ENCODE measurements at places on chromosomes 6 and 20. TPM values are rescaled to one million over a fixed set of nuclear protein-coding genes. Genes with fewer than 3 reads are reported as not detected.

- no peak for DNase-seq
Measured at GRCh38 chr6:75273009-75273408, 11.6 kb downstream of the TMEM30A start.

GRCh38 chr6:138307352-138307751 is 70.4 kb upstream of the SMIM28 start:
- no peak for DNase-seq

DNA sequence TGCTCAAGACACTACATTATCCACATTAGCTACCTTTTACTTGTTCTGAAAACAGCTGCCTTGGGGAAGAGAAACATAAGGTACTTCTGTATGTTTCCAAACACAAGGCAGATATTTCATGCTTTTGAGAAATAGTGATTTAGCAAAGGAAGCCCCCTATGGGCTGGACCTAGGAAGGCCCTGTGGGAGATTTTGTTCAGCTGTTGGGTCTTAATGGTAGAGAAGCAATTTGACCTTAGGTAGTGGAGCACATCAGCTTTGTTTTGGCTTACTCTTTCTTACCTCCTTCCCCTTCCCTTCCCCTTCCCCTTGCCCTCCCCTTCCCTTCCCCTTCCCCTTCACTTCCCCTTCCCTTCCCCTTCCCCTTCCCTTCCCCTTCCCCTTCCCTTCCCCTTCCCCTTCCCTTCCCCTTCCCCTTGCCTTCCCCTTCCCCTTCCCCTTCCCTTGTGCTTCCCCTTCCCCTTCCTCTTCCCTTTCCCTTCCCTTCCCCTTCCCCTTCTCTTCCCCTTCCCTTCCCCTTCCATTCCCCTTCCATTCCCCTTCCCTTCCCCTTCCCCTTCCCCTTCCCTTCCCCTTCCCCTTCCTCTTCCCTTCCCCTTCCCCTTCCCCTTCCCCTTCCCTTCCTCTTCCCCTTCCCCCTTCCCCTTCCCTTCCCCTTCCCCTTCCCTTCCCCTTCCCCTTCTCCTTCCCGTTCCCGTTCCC is 84.6 kb downstream of the ANKS1A start:
- no peak for DNase-seq

GRCh38 chr6:15621203-15622044 is 41.4 kb downstream of the DTNBP1 start:
- DNase-seq, result peak; percentile 62

DNA sequence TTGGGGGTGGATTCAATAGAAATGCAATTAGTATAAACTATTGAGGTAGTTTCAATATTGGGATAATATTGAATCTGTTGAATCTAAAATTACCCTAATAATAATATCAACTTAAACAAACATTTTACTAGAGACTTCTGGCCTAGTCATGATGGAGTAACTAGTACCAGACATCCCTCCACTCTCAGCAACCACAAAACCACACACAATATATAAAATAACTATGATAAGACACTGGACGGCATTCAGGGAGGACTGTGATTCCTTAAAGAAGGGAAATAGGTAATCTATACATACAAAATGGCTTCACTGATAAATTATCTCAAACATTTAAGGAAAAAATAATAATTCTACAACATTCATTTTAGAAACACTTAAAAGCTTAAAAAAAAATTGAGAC is 38.9 kb upstream of the TMEM14A start:
- DNase-seq, result no peak

GRCh38 chr6:150541576-150541975 is 58.1 kb upstream of the PLEKHG1 start:
- DNase-seq, result no peak

DNA sequence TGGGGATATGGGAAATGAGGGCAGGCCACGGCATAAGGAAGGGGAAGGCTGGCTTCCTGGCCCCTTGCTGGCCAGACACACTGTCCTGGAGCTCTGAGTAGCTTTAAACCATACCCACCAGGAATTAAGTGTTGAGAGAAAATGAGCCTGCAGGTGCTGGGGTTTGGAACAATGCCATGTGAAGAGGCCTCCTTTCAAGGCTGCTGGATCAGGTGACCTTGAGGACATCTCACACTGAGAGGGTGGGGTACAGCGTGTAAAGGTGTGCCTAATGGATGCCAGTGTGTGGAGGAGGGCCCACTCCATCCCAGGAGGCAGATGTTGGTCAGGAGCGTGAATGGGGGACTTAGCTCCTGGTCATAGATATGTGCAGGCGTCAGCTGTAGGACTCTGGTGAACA is 74.8 kb upstream of the MLN start:
- DNase-seq, result no peak

- DNase-seq, result no peak
Measured at GRCh38 chr6:102677225-102677624, 1283.7 kb downstream of the GRIK2 start.

DNA sequence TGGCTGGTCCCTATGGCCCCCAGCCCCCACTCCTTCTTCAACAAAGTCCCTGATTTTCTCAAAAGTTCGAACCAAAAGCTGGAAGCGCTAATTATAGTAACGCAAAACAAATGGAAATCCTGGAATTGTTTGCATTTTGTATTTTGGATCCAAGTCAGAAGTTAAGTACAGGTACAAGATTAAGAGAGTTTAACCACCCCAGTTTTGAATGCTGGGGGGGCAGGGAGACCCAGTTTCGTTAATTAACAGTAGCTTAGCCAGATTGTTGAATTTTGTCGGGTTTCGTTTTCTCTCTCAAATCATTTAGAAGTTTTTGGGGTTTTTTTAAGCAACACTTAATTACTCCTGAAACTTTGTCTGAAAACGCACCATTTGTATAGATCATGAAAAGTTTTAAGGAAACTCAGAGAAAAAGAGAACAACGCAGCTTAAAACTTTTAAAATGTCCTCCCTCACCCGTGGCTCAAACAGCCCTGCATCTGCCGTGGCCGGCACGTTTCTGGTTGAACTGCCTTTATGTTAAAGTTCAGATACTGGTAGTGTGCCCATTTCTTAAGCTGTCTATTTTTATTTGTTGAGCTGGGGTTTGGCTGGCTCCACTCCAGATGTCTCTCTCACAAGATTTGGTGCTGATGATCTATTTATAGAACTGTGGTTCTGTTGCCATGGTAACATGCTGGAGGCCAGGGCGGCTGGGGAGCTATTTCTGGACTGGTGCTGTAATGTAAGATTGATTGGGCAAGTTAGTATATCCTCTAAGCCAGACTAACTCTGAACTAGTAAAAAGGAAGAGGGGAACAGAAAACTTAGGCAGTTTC is 55.0 kb downstream of the GNAS start:
- peak; percentile 98 for DNase-seq

DNA sequence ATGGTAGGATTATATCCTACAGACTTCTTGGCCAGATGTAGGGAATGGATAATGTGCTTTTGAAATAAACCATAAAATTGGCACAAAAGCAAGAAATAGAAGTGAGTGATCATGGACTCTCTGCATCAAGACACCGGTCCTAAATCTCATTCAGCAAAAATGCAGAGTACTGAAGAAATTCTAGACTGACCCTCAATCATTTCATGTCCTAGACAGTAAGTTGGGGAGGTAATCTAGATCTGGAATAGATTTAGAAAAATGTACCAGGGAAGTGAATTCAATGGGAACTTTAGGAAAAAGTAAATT is 69.7 kb upstream of the ADTRP start:
- no peak for DNase-seq

RSPO3 gene
- total RNA-seq, result not detected

IL20RA gene
- total RNA-seq, result 0.08 TPM

TRIM40 gene
- total RNA-seq, result not detected

Measured in GM12878 (cell line).